ENCODE measurements at places on chromosomes 2 and 18.
A peak's percentile ranks its signal among the peaks of the same experiment; 100 is the strongest.

GRCh38 chr2:191617575-191617974 is 60.4 kb upstream of the NABP1 start:
- DNase-seq: no peak

- no peak for DNase-seq
Observed at GRCh38 chr18:32372381-32373061, 98.2 kb downstream of the GAREM1 start.

DNA sequence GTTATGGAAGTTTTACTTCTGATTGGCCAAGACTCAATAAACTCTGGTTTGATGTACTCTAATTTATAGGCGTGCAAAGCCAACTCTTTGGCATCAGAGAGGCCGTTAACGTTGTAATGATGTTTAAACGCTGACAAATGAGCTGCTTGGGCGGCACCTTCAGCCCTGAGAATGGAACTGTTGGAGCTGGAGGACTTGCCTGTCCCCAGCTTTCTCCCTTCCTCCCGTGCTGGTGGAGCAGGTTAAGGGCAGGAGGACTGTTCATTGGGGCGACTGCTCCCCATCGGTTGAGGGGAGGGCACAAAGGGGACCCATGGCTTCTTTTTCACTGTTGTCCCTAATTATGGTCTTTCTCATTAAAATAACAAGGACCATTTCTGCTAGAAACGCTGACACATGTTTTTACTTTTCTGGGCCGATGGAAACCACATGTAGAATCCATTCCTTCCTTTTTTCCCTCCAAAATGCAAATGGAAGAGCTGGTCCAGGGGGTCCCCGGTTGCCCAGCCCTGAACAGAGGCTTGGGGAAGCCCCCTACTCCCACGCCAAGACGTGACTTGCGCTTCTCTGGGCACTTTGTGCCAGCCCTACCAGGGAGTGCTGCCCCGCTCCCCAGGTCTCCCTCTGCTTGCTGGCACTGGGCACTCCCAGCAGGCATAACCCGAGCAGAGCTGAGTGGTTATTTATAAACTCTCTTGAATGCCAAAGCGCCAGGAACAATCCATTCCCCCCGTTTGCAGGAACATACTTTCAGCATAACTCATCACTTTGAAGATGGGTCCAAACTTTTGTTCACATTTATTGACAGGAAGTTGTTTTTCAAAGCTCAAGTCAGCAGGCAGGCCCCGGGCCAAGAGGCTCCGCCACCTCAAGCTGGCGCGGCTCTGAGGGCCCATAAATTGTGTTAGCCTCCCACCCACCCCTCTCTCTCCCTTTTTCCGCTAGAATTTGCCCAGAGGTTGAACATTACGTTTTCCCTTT is 170.1 kb downstream of the ASB1 start:
- DNase-seq: no peak

DNA sequence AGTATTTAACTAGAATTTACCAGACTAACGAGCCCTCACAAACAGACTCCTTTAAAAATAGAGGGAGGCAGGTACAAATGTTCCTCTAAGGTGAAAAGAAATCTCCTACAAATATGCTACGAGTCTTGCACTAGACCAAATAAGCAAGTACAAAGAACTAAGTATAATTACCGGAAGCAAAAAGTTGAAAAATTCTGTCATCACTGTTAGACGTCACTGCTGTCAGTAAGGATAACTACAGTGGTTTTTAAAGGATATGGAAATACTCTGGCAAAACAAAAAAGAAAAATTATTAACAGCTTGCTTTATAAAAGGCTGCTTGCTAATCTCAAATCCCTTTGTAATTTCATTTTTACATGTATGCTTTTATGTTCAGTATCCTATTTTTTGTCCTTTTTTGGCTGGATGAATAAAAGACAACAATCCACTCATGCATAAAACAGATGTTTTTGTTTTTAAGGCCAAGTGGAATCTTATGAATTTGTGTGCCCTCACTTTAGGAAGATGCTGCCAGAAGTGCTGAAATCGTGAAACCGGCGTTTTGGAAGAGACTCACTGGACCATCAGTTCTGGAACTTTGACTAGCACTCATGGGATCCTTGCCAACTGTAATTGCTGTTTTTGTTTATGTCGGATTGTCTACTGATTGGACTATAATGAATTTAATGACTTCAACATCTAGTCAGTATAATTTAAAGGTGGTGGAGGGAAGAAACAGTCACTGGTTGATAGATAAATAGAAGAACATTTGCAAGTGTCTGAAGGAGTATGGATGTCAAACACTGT is 6.7 kb downstream of the ZNF521 start:
- no peak for DNase-seq

- no peak for DNase-seq
Observed at GRCh38 chr2:81576713-81577112, 1272.2 kb upstream of the LRRTM1 start.

- peak; percentile 75 for DNase-seq
Observed at GRCh38 chr2:109195193-109196045, 66.4 kb downstream of the SH3RF3 start.

- no peak for DNase-seq
Observed at GRCh38 chr18:57373017-57373416, 20.7 kb downstream of the ST8SIA3 start.

GRCh38 chr2:16438613-16439321 is 226.9 kb downstream of the CYRIA start:
- no peak for DNase-seq

GRCh38 chr2:37588316-37588777 is 83.1 kb downstream of the CDC42EP3 start:
- no peak for DNase-seq

DNA sequence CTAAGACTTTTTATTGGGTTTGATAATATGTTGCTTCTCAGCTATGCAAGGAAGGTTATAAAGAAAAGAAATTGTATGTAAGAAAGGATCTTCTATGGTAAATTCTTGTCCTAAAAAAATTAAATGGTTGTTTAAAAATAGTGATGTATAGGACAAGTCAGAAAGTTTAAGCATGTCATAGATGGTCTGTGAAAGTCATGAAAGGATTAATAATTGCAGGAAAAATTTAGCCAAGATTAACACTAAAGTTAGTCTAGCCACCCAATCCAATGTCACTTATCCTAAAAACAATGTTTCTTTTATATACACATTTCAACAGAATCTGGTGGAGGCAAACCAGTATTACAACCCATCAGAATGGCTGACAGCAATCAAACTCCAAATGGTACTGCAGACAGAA is 1046.7 kb upstream of the SLC39A10 start:
- DNase-seq: no peak

DNA sequence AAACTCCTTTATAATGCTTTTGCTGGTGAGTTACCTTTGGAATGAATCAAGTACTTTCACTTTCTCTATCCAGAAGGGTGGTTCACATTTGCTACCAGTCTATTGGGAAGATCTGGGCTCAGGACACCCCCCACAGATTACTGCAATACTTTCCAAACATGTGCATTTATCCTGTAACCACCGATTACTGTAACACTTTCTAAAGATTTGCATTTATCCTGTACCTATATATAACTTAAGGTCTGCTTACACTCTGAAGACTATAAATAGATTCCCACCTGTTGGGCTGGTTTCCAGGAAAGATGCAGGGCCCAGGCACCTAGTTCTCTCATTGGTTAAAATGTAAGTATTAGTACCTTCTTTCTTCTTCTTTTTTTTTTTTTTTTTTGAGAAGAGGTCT is 113.0 kb upstream of the NEDD4L start:
- no peak for DNase-seq

GRCh38 chr2:226847090-226847489 is 11.2 kb downstream of the RHBDD1 start:
- DNase-seq: no peak

- DNase-seq: no peak
Observed at GRCh38 chr2:121918231-121918630, 162.8 kb downstream of the TSN start.

DNA sequence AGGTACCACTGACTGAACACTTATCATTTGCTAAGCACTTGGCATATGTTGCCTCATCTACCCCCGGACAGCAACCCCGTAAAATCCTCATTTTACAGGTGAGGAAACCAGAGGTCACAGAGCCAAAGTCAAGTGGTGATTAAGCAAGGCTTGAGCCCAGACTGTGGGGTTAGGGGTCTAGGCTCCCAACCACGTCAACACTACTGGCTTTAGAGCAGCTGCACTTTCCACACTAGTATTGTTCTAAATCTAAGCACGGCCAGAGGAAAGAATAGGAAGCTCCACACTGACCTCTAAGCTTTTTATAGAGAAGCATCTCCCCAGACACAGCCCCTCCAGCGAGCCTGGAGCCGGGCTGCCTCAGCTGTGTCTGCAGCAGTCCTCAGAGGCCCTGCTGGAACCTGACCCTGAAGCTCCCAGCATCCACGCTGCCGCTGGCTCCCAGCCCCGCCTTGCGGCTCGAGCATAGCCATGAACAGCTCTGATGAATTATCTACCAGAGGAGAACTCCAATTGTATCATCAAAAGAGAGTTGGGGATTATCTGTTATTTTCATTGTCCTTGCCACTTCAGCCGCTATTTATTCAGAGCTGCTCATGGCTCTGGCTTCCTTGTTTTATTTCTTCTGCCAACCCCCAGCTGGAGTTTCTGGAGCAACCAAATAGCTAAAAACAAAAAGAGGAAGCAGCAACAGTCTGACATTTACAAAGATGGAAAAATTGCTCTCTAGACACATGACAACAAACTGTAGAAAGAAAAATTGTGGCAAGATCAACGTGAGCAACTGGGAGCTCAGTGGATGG is 62.2 kb upstream of the RTN4 start:
- DNase-seq: peak; percentile 86

- DNase-seq: no peak
Observed at GRCh38 chr18:53422896-53423295, 801.6 kb downstream of the MBD2 start.

- DNase-seq: no peak
Observed at GRCh38 chr2:210387074-210387473, 72.1 kb upstream of the MYL1 start.

GRCh38 chr2:46187112-46187618 is 110.0 kb upstream of the EPAS1 start:
- DNase-seq: peak; percentile 46

DNA sequence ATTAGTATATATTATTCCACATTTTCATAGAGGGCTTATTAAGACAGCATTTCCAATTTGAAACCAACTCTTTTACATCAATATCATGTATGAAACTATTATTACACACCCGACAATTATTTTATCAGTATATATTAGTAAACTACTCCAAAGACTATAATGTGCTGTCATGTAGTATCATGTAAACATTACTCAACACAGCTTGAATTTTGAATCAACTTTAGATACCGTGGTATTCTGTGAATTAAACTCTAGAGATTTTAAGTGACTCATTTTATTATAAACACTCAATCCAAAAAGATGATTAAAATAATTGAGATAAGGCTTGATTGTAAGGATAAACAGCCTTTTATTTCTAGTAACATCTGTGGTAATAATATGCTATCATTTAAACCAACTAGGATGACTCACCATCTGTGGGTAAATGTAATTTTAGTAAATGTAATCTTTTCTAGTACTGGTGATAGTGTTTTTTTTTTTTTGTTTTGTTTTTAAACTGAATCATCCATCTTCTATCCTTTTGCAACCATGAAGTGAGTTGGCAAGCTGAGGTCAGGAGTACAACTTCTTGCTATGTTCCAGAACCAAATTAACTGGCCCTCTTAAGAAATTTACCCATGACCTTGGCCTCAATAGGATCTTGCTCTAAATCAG is 144.3 kb upstream of the SMAD7 start:
- no peak for DNase-seq
